ENCODE measurements at places on chromosomes 6 and 20.
A peak's percentile ranks its signal among the peaks of the same experiment; 100 is the strongest.

DNA sequence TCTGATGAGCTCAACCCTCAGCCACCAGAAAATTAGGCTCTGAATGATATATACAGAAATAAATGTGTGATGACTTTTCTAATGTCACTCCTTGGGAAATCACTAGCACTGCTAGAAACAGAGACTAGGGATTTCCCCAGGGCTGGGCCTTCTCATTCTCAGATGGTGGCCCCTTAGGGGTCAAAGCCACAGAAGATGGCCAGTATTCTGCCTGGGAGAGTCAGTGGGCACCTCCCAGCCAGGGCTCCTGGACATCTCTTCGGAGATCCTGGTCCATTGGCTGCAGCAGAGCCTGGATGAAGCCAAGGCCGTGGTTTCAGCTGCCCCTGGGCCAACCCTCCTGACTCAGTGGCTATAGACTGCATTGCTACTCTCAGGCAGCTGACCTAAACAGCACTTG, 276.9 kb upstream of the SUPT3H start:
- no peak for DNase-seq

GRCh38 chr6:79614326-79615305, 16.5 kb upstream of the SH3BGRL2 start:
- DNase-seq = no peak

- peak; percentile 7 for DNase-seq
Measured at GRCh38 chr6:169853196-169854082, 102.0 kb downstream of the ERMARD start.

- no peak for DNase-seq
Measured at GRCh38 chr6:80214436-80215022, 108.1 kb downstream of the BCKDHB start.

DNA sequence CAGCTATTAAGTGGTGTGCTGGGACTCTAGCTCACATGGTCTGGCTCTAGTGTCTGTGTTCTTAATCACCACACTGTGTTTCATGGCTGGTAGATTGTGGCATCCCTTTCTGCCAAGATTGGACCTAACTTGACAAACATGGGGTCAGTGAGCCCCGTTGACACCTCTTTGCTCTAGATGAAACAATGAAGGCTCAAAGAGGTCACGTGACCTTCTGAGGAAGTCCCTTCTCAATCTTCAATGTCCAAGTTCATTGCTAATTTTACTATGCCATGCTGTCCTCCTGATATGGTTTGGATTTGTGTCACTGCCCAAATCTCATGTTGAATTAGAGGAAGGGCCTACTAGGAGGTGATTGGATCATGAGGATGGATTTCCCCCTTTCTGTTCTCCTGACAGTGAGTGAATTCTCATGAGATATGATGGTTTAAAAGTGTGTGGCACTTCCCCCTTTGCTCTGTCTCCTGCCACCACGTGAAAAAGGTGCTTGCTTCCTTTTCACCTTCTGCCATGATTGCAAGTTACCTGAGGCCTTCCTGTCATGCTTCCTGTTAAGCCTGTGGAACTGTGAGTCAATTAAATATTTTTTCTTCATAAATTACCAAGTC, 177.8 kb upstream of the MYLIP start:
- DNase-seq = no peak

GRCh38 chr6:37375376-37375775, 21.6 kb downstream of the RNF8 start:
- DNase-seq = no peak

DNA sequence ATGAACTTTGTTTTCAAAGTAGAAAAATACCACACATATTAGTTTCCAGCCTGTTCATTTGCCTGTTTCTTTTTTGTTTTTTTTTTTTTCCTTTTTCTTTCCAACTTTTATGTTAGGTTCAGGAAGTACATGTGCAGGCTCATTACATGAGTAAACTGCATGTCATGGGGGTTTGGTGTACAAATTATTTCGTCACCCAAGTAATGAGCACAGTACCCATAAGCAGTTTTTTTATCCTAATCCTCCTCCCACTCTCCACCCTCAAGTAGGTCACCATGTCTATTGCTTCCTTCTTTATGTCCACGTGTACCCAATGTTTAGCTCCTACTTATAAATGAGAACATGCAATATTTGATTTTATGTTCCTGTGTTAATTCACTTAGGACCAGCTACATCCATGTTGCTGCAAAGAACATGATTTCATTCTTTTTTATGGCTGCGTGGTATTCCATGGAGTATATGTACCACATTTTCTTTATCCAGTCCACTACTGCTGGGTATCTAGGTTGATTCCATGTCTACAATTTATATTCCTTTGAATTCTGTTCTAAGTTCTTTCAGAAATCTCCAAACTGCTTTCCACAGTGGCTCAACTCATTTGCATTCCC, 31.8 kb downstream of the SNX14 start:
- no peak for DNase-seq

DNA sequence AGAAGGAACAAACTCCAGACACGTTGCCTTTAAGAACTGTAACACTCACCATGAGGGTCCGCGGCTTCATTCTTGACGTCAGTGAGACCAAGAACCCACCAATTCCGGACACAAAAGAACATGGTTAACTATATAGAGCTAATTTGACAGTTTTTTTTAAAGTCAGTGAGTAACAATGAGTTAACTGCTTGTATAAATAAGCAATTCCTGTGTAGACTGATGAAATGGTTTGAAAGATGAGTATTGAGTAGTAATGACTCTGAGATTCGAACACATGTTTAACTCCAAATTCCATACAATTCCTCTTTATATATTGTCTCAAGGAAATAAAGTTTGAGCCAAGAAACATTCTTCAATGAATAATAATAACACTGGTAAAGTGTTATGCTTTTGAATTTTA, 478.0 kb downstream of the MMUT start:
- no peak for DNase-seq

GRCh38 chr6:38933426-38933825, 115.2 kb upstream of the GLP1R start:
- no peak for DNase-seq

DNA sequence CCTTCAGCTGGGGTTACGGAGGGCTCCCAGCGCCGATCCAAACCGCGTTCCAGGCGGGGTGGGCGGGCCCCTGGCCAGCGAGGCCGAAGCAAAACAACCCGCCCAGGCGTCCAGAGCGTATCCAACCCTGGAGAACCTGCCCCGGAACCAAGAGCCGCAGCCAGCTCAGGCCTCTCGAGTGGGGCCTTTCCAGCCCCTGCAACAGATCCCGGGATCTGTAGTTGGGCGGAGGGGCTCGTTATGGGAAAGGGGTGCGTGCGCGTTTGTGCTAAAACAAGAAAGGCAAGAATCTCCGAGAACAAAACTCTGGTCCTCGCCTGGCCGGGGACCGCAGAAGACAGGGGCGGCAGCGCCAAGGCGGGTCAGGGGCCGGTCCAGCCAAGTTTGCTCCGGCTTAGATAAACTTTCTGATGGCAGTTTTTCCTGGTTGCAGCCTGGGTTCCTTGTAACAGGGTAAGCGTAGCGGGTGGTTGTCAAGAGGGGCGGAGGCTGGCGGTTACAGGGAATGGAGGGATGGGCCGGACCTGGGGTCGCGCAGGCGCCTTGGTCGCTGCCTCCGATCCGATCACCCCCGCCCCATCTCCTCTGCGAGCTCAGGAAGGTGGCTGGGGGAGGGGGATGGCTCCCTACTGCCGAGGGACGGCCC, 448 bp upstream of the RIN2 start:
- peak; percentile 92 for DNase-seq

GRCh38 chr6:10429638-10430427, 15.0 kb upstream of the TFAP2A start:
- no peak for DNase-seq

DNA sequence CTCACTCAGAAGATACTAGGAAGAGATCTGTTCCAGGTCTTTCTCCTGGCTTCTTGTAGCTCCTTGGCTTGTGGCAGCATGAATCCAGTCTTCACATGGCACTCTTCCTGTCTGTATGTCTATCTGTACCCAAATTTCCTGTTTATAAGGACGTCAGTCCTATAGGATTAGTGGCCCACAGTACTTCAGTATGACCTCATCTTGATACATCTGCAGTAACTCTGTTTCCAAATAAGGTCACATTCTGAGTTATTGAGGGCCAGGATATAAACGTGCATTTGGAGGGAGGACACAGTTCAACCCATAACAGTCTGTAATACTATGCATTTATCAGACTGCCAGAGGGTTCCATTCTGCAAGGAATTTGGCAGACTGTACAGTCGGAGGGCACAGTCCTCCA, 57.6 kb upstream of the DYNLRB1 start:
- DNase-seq = no peak

All from right atrium auricular region (tissue), 2 donors.